Hematopoietic multipotent progenitor cell (in vitro differentiated cells): ENCODE measurements at places on chromosomes 2 and 18. TPM values are rescaled to one million over a fixed set of nuclear protein-coding genes. Genes with fewer than 3 reads are reported as not detected.

The WDR7 gene
- 29.4 TPM for total RNA-seq

GRCh38 chr2:46872902-46873603 is 42.6 kb downstream of the MCFD2 start:
- DNase-seq, result no peak

DNA sequence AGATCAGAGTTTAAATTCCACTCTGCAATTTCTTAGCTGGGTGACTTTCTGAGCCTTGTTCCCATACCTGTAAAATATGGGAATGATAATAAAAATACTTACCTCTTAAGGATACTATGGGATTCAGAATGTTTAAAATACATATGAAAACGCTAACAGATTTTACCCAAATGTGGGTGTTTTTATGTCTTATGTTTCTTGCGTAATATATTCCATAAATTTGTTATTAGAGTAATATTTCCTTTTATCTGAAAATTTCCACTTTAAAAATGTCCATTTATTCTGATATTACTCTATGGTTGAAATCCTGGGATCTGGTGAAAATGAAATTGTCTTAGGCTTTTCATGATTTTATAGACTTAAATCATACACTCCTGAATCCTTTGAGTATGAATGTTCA is 45.5 kb downstream of the MAPRE2 start:
- DNase-seq, result no peak

The DCDC2C gene
- not detected for total RNA-seq

- DNase-seq, result no peak
These were observed 85.5 kb downstream of the ADCYAP1 start for GRCh38 chr18:990197-990596.

DNA sequence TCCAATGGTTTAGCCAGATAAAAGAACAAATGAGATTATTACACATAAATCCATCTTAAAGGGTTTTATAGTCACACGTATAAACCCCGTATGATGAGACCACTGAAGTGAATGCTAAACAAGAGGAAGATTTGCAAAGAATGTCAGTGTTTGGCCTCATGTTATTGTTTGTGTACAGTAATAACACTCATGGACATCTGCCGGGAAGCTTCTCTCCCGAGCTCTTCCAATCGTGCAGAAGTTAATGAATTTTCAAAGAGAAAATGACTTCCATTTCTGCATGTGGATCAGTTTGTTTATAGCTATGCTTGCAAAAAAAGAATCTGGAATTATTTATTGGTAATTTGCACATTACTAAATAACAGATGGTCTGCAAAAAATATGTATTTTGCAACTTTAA is 88.5 kb upstream of the APCDD1 start:
- DNase-seq, result no peak

The SLC4A5 gene
- 4.3 TPM for total RNA-seq

The RGPD3 gene
- total RNA-seq, result 0.27 TPM

The CREG2 gene
- total RNA-seq, result 0.27 TPM

DNA sequence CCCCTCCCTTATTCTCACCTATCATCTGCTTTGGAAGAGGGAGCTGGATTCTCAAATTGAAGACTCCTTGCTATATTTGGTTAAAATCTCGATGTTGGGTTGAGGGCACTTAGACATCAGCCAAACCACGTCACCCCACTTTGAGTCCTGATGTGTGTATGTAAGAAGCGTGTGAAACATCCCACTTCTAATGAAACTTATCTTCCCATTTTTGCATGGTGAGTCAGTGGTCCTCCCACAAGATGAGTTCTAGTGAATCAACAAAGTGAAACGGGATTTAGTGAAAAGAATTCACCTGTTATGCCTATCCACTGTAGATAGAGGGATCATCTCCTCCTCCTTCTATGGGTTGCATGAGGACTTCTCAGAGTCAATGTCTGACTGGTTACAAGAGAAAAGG is 51.4 kb upstream of the SPRED2 start:
- no peak for DNase-seq

DNA sequence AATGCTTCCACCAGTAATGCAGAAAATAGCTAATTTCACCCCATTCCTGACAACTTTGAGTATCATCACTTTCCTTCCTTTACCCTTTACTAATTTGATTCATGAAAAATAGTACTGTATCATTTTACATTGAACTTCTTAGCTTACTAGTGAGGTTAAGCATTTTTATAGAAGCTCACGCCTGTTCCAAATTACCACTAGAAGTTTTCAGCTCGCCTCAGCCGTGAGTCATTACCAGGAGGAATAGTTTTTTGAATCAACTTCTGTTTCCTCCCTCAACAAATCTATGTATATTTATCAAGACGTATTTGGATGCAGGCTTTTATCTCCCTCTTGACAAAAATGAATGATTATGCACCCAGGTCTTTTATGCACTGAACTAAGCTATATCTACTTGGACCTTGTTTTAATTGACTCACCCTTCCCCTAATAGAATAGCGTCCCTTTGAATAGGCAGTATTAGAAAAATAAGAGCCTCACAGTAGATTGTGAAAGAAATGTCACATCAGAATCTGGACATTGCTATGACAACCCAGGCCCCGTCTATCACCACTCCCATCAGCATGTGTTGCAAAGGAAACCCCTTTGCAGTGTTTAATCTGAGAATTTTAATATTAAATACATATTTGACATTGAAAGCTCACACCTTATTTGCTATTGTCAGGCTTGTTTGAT is 207.4 kb upstream of the NRP2 start:
- DNase-seq, result no peak

- DNase-seq, result no peak
These were observed 242.1 kb upstream of the MYT1L start for GRCh38 chr2:2573205-2573604.

DNA sequence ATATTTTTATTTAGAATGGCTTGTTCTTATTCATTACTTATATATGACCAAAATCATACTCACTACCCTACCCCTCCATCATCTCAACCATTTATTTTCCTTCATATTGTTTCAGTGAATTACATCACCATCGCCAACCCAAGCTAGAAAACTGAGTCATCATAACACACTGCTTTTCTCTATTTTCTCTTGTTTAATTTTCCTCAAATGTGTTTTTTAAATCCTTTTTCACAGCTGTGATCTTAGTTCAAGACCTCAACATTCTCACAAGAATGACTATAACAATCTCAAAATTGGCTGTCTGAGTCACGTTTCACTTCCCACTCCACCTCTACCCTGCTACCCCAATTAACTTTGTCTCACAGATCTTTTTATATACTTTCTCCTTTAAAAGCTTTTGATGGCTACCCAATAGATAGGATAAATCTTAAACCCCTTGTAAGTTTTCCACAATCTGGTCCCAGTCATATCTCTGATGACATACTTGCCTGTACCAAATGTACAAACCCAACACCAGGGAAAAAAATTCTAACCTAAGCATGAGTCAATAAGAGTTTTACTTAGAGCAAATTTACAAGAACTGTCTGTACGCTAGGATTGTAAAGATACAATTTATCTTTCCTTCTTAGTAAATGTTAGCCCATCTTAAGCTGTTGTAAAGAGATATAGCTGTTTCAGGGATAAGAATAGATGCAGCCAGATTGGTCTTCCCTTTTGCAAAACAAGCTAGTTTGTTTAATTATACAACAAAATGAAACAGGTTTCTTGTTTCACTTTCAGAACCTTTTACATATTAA is 635.1 kb upstream of the SLC39A10 start:
- no peak for DNase-seq

GRCh38 chr2:45591073-45591472 is 20.0 kb downstream of the SRBD1 start:
- DNase-seq, result no peak

The BOK gene
- under 0.01 TPM for total RNA-seq

GRCh38 chr2:101135412-101136296 is 15.5 kb downstream of the TBC1D8 start:
- no peak for DNase-seq

DNA sequence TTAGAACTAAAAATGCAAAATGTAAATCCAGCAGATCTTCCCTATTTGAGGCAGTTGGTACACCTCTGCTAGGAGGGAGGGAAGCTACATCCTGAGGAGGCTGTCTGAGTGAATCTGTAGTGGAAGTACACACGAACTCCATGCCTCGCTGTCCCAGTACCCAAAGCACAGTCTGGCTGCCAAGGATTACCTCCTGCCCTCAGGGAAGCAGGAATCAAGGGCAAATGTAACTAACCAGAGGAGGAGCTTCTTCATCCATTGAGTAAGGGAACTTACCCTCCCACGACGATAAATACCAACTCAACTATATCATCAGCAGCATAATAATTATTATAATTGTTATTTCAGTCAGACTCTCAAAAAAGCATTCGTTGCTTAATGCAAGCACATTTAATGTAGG is 2.1 kb downstream of the DHRS9 start:
- no peak for DNase-seq

The CTNNA2 gene
- not detected for total RNA-seq

- DNase-seq, result no peak
These were observed 8.4 kb upstream of the NTSR2 start for GRCh38 chr2:11678306-11678960.

GRCh38 chr2:69847068-69847828 is 17.8 kb downstream of the GMCL1 start:
- DNase-seq, result no peak

DNA sequence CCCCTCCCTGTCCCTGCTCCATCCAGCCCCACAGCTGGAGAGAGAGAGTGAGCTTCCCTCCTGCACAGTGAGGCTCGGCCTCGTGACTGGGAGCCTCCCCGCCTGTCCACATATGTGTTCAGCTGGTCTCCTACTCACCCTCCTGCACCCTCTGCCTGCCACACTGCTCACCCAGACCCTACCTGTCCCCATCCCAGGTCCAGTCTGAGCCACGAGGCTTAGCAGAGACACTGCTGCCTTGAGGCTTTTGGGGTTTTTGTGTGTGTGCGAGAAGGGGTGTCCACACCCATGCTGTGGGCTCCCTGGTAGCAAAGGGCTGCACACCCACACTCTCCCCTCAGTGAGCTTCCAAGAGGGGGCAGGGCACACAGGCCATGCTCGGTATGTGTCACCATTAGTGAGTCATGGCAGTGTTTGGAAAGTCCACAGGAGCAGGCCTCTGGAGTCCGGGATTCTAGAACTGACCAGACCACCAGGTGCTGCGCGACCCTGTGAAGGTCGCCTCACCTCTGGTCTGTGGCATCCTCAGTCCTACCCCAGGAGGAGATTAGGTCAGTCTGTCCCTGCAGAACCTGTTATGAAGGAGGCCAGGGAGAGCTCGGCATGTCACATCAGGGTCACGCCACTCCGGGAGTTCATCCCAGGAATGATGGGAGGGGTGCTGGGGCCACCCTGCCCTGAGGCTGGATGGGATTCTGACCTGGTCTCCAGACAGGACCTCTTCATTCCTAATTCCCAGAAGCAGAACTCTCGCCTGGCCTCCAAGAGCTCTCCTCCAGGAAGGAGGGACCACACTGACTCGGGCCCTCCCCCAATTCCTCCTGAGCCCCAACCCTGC is 39.9 kb upstream of the SMAD7 start:
- DNase-seq, result no peak

- DNase-seq, result no peak
These were observed 39.1 kb downstream of the PCBP1 start for GRCh38 chr2:70126413-70126812.

The LRP2 gene
- 0.27 TPM for total RNA-seq

DNA sequence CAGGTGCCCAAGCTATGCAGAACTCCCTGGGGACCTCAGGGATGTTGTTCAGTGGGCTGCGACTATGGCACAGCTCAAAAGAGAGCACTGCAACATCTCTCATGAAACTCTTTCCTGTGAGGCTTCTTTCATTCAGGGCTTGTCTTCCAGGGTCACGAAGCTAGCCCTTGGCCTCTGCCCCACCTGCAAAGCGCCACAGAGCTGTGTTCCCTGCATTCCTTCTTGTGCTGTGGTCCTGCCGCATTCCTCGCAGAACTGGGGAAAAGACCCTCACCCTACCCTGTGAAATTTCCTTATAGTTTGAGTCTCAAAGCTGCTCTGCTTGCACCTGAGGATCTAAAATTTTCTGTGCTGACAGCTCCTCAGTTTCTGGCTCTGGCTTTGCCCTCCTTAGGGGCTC is 26.3 kb upstream of the ITGB6 start:
- DNase-seq, result no peak

The CRYBA2 gene
- not detected for total RNA-seq

The ALPG gene
- under 0.01 TPM for total RNA-seq

The SYT4 gene
- total RNA-seq, result under 0.01 TPM

GRCh38 chr2:199596549-199596948 is 138.8 kb upstream of the SATB2 start:
- peak; percentile 50 for DNase-seq

- DNase-seq, result peak; percentile 23
These were observed 73.4 kb downstream of the INPP4A start for GRCh38 chr2:98518101-98518500.

DNA sequence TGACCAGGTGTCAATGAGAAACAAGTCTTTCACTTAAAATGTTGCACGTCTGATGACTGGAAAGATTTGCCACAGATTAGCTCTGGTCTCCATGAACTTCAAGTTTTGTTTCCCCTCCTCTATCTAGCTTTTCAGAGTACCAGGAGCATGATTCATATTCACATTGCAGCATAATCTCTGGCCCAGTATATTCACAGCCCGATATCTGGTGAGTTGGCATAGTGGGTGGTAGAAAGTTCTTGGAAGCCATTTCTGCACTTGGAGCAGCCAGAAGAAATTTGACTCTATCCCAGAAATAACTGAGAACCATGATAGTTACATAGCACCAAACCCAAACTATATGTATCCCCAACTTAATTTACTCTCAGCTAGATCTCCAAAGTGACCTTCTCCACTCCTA is 503.9 kb downstream of the PID1 start:
- DNase-seq, result no peak

DNA sequence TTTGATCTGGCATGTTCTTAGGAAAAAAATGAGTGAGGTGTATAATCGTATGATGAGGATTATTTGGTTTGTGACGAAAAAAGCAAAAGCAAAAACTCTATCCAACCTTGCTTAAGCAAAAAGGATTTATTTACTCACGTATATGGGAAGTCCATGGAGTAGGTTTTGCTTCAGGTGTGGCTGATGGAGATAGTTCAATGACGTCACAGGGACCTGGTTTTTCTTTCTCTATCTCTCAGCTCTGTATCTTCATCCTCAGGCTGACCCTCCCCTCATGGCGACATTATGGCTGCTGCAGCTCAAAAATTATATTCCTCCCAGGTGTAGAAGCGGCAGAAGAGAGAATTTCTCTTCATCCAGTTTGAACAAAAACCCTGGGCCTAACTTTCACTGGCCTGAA is 8.9 kb downstream of the TMSB10 start:
- DNase-seq, result no peak

DNA sequence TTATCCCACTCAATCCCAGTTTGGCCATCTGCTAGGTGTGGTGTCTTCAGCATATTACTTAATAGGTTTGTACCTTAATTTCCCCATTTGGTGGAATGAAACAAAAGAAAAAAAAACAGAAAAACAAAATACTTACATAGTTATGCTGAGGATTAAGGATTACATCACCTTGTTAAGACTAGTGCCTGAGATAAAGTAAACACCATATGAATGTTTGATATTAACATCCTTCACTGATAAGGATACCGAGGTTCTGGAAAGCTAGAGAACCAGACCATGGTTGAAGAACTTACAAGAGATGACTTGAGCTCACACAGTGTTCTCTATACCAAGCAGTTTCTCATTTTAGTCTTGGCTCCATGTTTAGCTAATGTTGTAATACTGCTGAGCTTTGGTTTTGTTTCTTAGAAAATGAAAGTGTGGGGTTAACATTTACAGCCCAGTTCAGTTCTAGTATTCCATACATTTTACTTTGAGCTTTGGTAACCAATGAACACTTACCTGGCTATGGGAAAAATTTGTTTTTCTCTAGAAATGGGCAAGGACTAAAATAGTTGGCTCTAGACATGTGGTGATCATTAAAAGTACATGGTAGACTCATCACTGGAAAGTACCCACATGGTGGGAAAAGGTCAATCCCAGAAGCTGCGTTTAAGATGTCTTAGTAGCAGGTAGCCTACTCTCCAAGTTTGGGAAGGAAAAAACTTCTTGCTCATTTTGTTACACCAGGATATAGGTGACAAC is 5.8 kb upstream of the GPD2 start:
- DNase-seq, result no peak
